ENCODE measurements at places on chromosomes 5 and 9.

DNA sequence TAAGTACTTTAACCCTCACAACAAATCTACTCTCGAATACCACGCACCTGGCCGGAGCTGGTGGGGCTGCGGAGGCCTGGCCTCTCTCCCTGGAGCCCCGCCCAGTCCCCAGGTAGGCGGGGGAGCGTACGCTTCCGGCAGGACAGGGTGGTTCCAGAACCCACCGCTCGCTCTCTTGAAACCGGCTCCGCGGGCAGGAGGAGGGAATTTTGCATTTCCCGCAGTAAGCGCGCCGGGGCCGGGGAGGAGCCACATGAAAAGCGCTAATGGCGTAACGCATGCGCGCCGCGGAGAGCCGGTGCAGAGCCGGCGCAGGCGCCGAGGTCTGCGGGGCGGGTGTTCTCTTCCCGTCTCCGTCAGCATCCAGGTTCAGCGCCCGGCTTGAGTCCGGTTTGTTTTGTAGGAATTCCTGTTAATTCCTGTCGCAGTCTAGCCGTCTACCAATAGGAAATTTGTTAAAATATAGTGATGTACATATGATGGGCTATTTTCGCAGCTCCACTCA, 20.8 kb downstream of the CAVIN4 start:
- DNase-seq = peak; percentile 63

DNA sequence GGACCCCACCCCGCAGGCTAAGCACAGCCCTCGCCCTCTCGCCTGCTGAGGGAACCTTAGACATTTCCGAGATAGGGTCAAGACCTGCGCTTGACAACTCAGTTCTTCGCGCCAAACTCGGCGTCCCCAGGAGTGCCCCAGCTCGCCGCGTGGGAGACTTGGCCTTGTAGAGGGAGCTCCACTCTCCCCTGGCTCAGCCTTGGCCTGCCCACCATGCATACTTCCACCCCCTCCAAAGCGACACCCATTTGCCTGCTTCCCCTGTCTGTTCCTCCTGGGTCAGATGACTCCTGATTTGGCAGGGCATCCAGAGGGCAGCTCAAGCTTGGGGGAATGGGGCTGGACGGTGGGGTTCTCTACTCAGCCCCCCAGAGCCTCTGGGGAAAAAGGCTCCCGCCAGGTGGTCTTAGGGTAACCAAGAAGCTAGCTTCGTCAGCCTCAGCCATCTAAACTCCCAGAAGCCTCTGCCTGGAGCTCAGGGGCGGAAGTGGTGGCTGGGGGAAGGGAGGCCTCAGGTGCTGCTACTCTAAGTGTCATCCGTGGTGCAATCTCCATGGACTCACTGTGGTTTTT, 560 bp downstream of the DOCK2 start:
- DNase-seq = peak; percentile 37

- no peak for DNase-seq
Observed at GRCh38 chr5:166123717-166124116, 2167.7 kb upstream of the WWC1 start.

- no peak for DNase-seq
Observed at GRCh38 chr5:61768692-61769281, 436.7 kb downstream of the ZSWIM6 start.

- no peak for DNase-seq
Observed at GRCh38 chr5:87560528-87560927, 147.8 kb upstream of the CCNH start.

- no peak for DNase-seq
Observed at GRCh38 chr5:67495072-67495471, 298.5 kb upstream of the CD180 start.

DNA sequence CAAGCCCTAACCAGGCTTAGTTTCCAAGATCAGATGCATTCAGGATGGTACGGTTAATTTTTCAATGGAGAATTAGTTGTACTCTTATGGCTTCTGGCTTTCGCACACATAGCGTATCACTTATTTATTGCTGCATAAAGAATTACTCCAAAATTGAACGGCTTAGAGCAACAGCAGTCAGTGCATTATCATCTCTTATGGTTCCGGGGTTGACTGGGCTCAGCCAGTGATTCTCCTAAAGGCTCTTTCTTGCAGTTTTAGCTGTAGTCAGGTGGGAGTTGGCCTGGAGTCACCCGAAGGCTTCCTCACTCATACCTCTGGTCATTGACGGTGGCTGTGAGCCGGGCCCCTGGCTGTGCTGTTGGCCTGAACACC, 595 bp upstream of the GRHPR start:
- DNase-seq = no peak

- no peak for DNase-seq
Observed at GRCh38 chr5:62327138-62328053, 21.4 kb downstream of the KIF2A start.

DNA sequence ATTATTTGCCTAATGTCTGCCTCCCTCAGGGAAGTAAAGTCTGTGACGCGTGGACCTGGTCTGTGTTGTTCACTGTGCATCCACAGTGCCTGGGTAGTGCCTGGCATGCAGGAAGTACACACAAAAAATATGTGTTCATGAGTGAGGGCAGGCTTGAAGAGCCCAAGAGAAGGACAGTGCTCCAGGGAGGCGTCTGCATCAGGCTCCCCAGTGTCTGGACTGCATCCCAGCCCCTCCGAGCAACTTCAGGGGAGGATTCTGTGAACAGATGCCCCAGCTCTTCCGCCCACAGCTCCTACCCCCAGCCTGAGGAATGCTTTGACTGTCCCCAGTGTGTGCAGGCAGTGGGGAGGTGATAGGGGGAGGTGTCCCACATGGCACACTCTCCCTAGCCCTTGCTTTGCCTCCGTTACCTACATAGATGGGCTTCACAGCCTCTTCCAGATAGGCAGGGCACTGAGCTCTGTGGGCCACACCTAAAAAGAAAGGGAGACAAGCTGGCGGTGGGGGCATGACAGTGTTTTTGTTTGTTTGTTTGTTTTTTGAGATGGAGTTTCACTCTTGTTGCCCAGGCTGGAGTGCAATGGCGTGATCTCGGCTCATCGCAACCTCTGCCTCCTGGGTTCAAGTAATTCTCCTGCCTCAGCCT, 25.4 kb downstream of the IRF1 start:
- no peak for DNase-seq

- DNase-seq = no peak
Observed at GRCh38 chr9:108813951-108814601, 41.7 kb downstream of the ACTL7B start.

DNA sequence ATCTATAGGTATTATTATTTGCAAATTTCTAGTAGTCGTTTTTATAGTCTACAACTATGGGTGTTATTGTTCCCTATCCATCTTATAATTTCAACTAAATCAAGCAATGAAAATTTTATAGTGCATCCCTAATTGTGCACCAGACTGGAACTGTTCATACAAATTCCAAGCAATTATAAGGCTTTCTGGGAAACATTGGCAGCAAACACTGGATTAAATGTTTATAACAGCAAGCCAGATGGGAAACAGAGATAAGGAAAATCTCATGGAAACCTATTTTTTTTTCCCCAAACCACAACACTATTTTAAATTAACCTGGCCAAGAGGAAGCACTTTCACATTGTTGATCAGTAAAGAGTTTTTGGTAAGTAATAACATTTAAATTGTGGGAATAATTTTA, 524.3 kb downstream of the RASEF start:
- DNase-seq = no peak

DNA sequence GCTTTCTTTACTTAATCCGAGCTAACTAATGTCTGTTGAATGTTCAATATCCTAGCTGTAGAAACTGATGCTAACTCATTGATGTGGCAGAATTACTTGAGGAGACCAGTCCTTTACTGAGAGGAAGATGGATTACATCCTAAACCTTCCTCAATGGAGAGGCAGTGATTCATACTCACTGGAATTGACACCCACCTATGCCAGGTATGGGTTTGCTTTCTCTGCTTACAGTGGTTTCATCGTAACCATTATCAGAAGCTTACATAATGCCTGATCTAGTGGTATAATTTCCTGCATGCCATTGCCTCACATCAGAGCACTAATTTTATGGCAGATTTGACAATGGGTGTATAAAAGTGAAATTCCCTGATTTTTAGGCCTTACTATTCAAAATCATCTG, 384.7 kb downstream of the ANXA1 start:
- no peak for DNase-seq

DNA sequence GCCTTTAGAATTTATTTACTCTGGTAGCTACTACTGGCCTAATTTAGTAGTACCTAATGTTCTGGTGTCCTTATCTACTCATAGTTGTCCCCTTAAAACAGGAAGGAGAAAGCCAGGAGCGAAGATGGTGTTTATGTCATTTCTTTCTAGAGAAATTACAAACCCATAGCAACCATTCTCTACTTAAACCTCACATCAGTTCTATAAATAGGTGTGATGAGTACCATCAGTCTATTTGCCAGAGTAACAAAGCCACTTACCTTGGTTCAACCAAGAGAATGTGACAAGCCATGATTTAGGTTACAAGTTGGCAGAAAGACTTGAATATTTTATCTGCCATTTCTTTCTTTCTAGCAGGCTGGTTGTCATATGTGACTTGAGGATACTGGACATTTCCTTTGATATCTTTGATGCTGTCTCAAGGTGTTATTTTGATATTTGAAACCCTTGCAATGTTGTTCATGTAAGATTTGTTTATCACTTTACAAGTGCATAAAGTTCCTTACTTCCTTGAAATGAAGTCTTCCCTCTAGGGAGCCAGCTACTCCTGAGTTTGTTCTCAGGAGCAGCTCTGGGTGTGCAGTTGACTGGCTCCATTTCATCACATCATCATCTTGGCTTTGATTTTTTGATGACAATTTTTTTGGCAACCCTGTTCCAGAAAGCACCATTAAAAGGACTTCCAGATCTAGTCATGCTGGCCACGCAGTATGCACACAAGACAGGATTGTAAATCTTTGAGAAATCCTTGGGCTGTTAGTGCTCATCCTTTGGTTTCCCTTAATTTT, 286.8 kb downstream of the ARHGAP26 start:
- DNase-seq = no peak

GRCh38 chr5:107969847-107970246, 299.1 kb upstream of the EFNA5 start:
- DNase-seq = no peak

DNA sequence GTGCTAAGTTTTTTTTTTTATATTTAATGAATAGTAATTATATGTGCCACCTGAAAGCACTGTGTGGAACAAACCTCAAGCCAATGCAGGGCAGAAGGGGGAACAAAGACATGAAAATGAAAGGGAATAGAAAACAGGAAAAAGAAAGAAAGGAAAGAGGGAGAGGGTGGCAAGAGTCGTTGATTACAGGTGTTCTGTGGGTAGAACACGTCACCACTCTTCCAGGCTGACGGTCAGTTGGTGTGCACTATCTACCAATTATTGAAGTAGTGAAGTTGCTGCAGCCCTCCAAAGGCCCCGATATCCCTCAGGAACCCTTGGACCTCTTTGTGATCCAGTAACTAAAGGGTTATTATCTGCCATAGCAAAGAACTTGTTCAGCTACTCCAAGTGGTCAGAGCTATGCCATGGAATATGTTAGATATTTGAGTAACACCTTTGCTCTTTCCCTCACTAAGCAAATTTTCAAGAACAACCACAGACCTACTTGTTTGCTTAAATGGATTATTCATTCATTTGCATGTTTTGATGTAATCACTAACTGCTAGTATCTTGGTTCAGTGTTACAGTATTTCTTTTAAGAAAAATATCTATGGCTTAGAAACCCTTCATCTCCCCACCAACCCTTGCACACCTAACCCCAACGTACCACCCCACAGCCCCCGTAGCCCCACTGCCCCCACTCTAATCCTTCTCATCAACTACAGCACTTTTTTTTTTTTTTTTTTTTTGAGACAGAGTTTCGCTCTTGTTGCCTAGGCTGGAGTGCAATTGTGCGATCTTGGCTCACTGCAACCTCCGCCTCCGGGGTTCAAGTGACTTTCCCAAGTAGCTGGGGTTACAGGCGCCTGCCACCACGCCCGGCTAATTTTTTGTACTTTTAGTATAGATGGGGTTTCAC, 31.3 kb downstream of the FYB1 start:
- DNase-seq = no peak

- DNase-seq = no peak
Observed at GRCh38 chr5:147464211-147464610, 45.7 kb downstream of the DPYSL3 start.

DNA sequence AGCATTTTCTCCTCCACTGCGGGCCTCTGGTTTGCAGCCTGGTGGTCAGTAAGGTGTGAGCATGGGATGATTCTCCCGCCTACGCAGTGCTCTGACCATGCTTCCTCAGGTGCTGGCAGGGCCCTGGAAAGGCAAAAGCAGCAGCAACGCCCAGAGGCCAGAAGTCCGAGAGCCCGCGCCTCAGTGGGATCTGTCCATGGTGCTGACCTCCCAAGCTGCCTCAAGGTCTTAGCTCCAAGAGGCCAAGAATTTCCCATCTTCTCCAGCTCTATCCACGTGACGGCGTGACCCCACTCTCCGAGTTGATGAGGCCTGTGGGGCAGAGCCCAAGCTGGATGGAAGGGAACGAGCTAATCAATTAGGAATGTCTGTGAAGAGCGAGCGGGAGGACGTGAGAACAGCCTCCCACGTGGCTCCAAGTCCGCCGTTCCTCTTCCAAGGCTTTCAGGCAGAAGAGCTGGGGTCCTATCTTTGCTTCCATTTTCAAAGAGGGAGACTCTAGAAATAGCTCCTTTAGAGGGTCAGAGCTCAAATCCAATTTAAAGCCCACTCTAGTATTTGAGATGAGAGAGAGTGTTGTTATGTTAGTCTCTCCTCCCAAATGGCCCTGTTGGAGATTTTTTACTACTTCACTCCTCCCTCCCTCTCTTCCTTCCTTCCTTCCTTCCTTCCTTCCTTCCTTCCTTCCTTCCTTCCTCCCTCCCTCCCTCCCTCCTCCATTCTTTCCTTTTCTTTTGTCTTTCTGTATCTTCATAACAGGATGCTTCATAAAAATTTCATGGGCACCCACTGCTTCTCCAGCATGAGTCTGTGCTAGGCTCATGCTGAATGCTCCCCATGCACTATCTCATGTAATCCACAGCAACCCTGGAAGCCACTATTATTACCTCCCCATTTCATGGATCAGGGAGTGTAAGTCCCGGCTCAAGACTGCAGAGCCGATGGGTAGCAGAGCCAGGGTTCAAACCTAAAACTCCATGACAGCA, 69.3 kb downstream of the OLFM1 start:
- no peak for DNase-seq

GRCh38 chr9:113720495-113720894, 155.6 kb upstream of the ZNF618 start:
- no peak for DNase-seq

DNA sequence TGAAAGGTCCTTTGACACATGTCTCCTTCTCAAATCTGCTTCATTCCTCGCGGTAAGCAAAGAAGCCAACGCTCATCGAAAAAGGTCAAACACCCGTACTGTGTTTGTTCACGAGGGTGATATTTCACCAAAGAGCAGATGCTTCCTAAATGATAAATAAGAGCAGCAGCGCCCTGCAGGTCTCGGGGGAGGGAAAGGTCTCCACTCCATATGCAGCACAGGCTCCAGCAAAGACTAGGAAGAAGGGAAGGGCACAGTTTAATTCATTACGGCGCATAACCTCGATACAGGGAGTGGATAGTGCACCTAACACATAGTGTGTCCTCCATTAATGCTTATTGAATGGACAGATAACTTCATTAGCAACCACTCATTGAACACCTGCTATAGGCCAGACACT, 593.3 kb downstream of the CDK5RAP2 start:
- no peak for DNase-seq

- DNase-seq = no peak
Observed at GRCh38 chr5:22918511-22918910, 65.4 kb upstream of the CDH12 start.
